ENCODE measurements at places on chromosomes 2 and 18.

DNA sequence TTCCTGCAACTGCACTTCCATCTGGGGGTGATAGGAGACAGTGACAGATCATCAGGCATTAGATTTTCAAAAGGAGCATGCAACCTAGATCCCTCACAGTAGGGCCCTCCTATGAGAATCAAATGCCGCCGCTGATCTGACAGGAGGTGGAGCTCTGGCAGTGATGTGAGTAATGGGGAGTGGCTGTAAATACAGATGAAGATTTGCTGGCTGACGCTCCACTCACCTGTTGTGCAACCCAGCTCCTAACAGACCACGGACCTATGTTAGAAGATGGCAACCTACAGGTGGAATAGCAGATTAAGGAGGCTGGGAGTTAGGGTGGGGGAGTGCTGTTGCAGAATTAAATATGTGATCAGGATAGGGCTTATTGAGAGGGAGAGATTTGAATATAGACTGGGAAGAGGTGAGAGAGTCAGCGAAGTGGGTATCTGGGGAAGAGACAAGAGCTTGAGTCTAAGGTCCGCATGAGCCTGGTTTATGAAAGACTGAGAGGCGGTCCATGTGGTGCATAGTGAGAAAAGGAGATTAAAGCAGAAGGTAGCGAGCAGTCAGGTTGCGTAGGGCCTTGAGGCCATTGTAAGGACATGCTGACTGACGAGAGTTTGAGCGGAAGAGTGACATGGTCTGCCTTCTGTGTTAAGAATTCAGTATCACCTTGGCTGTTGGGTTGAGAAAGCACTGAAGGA lies 31.3 kb upstream of the TOGARAM2 start:
- DNase-seq, result no peak

- DNase-seq, result peak; percentile 58
Measured at GRCh38 chr18:37778417-37779165, 213.0 kb upstream of the CELF4 start.

DNA sequence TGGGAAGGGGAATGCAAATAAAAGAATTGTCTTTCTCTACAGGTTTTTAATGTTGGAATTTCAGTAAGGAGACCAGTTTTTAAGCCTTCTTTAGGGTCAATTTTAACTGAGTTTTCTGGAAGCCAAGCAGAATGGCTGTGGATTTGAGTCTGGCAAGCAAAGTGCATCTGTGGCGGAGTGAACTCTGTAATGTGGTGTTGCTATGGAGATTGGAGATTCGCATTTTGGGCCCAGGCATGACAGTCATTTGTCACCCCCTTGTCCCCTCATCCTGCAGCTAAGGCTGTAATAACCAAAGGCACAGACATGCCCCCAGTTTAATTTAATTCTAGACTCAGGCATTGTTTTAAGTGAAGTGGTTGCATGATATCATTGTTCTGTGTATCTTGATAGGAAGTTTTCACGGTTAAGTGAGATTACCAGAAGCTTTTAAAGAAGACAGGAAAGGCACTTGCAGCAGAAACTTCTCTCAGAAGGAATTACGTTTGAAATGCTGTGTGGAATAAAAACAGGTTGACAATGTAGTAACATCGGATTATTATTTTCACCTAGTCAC lies 30.6 kb downstream of the ARMC9 start:
- no peak for DNase-seq

- DNase-seq, result no peak
Measured at GRCh38 chr18:3340015-3340681, 78.2 kb downstream of the MYL12B start.

DNA sequence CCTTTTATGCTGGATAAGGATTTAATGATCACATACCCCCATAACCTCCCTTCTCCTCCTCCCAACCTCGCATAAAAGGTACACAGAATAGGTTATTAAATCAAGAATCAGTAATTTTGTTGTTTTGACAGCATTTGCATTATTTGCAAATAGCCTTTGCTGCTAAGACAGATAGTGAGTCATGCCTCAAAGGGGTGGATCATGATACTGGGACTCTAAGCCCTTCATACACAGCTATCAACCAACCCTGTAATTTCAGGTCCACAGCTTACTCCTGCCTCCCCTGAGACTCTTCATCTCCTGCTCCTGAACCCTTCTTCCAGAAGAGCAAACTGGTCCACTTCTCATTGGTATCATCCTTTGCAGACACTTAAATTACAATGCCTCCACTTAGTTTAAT lies 73.8 kb upstream of the KLHL29 start:
- no peak for DNase-seq

DNA sequence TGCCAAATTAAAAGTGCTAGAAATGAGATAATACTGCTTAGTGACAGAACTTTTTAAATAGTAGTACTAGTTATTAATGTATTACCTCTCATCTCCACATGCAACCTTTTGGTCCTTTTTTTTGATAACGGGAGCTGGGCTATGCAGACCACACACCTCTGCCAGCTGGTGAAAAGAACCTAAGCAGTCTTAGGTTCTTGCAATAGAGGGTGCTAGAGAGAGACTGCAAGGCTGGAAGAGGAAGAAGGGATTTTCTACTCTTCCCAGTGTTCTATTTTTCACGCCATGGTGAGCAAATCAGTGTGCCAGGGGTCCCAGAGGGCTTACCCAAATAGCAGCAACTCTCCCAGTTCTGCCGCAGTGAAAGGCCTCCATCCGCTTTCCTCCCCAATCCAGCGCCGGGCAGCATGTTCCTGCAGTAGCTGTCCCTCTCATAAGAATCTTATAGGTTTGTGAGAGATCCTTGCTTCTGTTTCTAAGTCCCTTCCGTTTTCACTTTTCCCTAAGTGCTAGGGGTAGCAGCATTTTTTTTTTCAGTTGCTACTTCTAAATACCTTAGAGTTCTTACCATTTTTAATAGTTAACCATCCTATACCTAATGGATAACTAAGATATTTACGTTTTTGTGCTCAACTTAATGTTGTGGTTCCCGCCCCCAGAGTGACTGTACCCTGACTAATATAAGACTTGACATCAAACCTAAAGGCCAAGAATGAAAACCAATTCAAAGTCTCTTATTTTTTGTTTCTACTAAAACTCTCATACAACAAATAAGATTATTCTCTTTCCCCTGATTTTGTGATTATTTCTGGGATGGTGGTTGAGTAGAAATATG lies 69.4 kb upstream of the UBE2E3 start:
- DNase-seq, result no peak

GRCh38 chr18:5628512-5629255 lies 84.9 kb upstream of the EPB41L3 start:
- peak; percentile 59 for DNase-seq

- DNase-seq, result no peak
Measured at GRCh38 chr2:156486147-156486546, 50.0 kb downstream of the GPD2 start.

GRCh38 chr2:151111599-151112278 lies 149.9 kb downstream of the RBM43 start:
- DNase-seq, result peak; percentile 51

- peak; percentile 77 for DNase-seq
Measured at GRCh38 chr2:240519396-240520129, 38.2 kb downstream of the ANKMY1 start.

- peak; percentile 83 for DNase-seq
Measured at GRCh38 chr2:132547090-132547687, 122.8 kb downstream of the LYPD1 start.

GRCh38 chr2:6671913-6672312 lies 193.8 kb downstream of the CMPK2 start:
- no peak for DNase-seq

DNA sequence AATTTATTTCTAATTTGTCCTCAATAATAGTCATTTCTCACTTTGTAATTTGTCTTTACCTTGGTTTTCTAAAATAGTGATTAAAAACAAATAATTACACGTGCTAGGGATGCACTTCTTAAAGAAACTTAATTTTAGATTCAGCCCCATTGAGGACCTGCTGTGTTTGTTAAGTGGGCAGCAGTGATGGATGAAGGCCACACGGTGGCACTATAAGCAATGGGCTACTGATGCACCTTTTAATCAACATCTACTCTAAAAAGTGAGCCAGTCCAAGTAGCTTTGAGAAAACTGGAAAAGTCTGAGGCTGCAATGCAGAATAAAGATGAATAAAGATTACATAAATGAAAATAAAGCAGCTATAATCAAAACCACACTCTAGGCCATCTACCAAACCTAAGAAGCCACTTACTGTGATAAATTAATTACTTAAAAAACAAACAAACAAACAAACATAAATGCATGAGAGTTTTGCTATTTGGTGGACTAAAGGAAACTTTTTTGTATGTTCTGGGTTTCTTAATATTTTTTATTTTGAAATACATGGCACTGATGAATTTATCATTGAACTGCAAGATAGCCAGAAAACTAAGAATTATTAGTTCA lies 89.3 kb downstream of the PDE11A start:
- peak; percentile 76 for DNase-seq

GRCh38 chr18:79506191-79507075 lies 110.7 kb downstream of the NFATC1 start:
- peak; percentile 59 for DNase-seq

- no peak for DNase-seq
Measured at GRCh38 chr2:197234671-197235191, 75.8 kb downstream of the ANKRD44 start.

GRCh38 chr2:190119923-190120590 lies 57.5 kb upstream of the MSTN start:
- DNase-seq, result no peak

GRCh38 chr2:160373666-160374065 lies 119.9 kb downstream of the RBMS1 start:
- no peak for DNase-seq

DNA sequence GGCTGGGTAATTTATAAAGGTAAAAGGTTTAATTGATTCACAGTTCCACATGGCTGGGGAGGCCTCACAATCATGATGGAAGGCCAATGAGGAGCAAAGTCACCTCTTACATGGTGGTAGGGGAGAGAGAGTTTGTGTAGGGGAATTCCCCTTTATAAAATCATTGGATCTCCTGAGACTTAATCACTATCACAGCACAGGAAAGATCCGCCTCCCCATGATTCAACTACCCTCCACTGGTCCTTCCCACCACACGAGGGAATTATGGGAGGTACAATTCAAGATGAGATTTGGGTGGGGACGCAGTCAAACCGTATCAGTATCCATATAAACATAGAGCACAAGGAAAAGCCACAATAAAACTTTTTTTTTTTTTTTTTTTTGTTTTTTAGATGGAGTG lies 172.6 kb upstream of the PIEZO2 start:
- no peak for DNase-seq

GRCh38 chr2:135256531-135257260 lies 204.6 kb downstream of the RAB3GAP1 start:
- no peak for DNase-seq

- DNase-seq, result no peak
Measured at GRCh38 chr2:11691076-11691660, 21.2 kb upstream of the NTSR2 start.

GRCh38 chr2:26605195-26605998 lies 35.8 kb downstream of the CIB4 start:
- peak; percentile 71 for DNase-seq

- no peak for DNase-seq
Measured at GRCh38 chr18:9173770-9174233, 37.2 kb downstream of the ANKRD12 start.

- DNase-seq, result no peak
Measured at GRCh38 chr2:29304399-29305060, 189.3 kb downstream of the CLIP4 start.

DNA sequence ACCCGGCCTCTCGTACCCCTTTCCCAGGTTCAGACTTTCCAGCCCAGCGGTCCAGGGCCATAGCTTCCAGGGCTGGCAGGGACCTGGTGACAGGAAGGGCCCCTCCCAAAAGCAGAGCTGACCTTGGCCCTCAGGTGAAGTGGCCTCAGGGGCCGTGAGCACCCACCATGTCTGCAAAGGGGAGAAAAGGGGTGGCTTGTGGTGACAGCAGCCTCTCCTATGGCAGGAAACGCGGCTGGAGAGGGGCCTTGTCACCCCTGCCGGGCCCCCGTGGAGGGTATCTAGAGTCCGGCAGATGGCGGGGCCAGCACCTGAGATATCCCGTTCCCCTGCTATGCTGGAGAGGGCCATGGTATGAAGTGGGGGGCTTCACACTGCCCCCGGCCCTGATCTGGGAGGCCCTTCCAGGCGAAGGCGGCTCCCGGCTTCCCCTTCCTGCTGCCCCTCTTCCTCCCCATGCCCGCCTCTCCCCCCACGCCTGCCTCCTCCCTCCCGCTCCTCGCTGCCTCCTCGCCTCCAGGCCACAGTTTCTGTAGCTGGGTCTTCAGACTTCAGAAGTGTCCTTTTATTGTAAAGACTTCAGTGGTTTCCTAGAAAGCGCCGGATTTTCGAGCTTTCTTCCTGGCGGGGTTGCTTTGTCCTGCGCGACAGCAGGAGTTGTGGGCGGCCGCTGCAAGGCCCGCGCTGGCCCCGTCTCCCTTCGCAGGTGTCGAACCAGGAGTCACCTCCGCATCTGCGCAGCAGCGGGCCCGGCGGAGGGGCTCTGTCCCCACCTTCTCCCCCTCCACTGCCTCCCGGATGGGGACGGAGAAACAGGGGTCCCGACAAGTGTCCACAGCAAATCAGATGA lies 240.5 kb upstream of the MYT1L start:
- no peak for DNase-seq

DNA sequence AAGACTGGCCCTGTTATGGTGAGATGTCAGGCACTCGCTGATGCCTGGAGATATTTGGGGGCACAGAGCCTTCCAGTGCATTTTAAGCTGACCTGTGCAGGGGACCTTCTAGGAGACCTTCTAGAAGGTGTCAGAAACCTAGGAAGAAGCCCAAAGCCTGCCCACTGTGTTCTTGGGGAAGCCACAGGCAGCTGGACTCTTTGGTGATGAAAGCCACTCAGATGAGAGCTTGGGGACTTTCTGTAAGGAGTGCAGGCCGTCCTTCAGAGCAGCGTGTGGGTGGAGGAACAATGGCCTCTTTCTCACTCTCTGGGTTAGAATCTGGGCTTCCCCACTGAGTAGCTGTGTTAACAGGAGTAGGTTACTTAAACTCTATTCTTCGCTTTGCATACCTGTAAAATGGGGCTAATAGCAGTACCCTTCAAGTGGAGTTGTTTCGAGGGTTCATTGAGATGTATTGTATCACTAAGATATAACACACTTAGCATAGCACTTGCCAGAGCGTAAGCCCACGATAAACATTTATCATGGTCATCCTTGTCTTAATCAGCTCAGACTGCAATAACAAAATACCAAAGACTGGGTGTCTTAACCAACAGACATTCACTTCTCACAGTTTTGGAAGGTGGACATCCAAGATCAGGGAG lies 322.3 kb upstream of the EPAS1 start:
- no peak for DNase-seq

- peak; percentile 93 for DNase-seq
Measured at GRCh38 chr2:47043142-47043890, 111.8 kb downstream of the STPG4 start.

DNA sequence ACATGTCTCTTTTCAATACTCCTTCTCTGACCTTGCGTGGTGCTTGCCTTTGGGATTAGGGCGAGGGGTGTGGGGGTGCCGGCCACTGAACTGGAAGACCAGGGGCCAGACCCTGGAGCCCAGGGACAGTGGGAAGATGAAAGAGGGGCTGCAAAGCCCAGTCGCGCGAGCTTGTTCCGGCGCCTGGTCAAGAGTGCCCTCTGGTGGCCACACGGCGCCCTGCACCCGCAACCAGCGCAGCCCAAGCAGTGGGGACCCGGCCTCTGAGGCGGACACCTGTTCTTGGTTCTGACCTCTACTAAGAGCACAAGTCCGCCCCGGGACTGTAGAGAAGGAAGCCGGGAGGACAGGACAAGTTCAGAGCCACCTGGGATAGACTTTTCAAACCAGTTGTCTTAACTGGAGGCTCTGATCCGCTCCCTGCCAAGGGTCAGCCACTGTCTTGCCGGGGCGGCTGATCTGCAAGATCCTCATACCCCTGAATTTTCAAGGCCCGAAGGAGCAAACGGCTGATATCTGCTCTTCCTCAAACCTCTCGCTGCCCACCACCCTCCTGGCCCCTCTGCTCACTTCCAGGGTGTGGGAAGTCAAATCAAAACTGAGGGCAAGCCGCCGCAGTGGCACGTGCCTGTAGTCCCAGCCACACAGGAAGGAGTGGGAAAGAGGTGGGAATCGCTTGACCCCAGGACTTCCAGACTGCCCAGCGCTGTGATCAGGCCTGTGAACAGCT lies 14.9 kb upstream of the MSH6 start:
- peak; percentile 79 for DNase-seq
